ENCODE measurements at places on chromosomes 5 and 9.

GRCh38 chr9:5301544-5301943, 3.0 kb downstream of the RLN2 start:
- peak; percentile 17 for DNase-seq

GRCh38 chr9:131404581-131404980, 10.7 kb downstream of the PRRC2B start:
- no peak for DNase-seq

DNA sequence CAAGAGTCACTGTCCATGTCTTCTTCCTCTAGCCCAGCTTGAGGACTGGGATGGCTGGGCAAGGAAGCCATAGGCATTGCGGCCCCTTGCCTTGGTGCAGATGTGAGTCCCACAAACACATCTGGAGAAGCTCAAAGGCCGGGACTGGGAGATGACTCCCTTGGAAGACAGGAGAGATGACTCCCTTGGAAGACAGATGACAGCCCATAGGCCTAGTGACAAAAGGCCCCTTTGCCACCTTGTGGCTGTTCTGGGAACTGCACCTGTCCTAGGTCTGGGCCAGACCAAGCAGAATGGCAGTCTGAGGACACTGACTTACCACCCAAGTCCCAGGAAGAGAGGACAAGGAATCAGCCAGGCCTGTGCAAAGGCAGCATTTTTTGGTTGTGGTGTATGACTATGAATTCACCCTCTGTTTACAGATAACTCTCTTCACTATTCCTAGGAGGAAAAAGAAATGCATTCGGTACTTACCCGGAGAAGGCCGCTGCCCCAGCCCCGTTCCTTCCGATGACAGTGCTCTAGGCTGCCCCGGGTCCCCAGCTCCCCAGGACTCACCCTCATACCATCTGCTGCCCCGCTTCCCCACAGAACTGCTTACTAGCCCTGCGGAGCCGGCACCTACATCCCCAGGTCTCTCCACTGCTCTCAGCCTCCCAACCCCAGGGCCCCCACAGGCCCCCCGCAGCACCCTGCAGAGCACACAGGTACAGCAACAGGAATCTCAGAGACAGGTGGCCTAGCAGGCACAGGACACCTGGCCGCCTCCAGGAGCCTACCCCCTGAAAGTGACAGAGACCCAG, 30.8 kb downstream of the SKP1 start:
- DNase-seq, result peak; percentile 77

- no peak for DNase-seq
Observed at GRCh38 chr9:127209948-127210640, 54.5 kb upstream of the GARNL3 start.

DNA sequence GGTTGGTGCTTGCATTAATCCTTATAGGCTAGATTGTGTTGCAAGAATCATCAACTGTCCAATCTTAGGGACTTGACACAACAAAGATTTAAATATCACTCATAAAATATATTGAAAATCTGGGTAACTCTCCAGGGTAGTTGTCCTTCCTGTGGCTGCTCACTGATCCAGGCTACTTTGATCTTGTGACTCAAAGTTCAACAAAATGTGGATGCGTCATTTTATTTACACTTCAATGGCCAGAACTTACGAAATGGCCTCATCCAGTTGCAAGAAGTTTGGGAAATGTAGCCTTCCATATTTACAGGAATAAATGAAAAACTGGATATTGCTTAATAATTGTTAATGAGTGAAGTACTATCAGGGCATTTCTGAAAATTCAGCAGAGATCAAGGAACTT, 235.5 kb upstream of the ACTBL2 start:
- DNase-seq, result no peak

- DNase-seq, result no peak
Observed at GRCh38 chr5:142086679-142087078, 21.9 kb upstream of the NDFIP1 start.

Data from CD4-positive, alpha-beta T cell treated with Interleukin-4 for 4 hours (primary cell).